ENCODE measurements at places on chromosomes 2 and 18.
A peak's percentile ranks its signal among the peaks of the same experiment; 100 is the strongest.

DNA sequence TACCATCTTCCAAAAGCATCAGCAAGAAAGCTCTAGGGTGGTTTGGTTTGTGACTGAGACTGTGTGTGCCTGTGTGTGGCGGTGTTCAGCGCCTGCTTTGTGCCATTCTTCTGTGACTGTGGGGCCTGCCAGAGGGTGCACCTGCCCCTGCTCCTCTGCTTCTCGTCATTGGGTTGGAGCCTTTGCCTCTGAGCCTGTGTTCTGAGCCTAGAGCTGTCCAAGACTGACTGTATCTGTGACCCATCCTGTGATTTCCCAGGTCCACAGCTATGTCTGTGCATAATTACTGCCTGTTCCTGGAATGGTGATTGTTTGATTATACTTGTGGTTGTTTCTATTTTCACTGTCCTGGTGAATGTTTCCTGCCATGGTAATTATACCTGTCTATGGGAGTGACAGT, 57.1 kb upstream of the KLHL29 start:
- no peak for DNase-seq

DNA sequence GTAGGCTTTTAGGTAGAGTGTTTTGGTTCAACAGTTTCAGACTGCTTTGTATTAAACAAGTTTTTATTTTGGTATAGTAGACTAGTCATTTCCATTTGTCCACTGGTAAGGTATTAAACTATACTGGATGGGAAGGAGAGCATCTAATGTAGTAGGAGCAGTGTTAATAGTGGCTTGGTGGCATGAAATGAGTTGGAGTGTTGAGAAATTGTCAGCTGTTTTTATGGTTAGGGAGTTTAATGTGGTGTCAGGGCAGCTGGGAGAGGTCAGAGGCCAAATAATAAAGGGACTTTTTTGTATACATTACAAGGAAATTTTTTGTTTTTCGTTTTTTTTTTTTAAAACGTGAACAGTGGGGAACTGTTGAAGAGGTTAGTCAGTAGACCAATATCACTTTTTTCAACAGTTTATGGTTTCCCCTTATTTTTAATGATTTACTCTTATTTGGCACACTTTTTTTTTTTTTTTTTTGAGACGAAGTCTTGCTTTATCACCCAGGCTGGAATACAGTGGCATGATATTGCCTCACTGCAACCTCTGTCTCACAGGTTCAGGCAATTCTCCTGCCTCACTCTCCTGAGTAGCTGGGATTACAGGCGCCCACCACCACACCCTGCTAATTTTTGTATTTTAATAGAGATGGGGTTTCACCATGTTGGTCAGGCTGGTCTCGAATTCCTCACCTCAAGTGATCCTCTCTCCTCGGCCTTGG, 21.2 kb downstream of the ACTR3 start:
- DNase-seq = no peak

- no peak for DNase-seq
Observed at GRCh38 chr2:171346723-171347557, 86.8 kb downstream of the METTL8 start.

GRCh38 chr2:108401800-108402199, 24.0 kb downstream of the SULT1C4 start:
- no peak for DNase-seq

- DNase-seq = no peak
Observed at GRCh38 chr2:133561045-133561852, 7.0 kb downstream of the NCKAP5 start.

- DNase-seq = no peak
Observed at GRCh38 chr18:28363124-28363523, 186.2 kb upstream of the CDH2 start.

GRCh38 chr18:33470216-33470615, 29.7 kb upstream of the CCDC178 start:
- DNase-seq = no peak

DNA sequence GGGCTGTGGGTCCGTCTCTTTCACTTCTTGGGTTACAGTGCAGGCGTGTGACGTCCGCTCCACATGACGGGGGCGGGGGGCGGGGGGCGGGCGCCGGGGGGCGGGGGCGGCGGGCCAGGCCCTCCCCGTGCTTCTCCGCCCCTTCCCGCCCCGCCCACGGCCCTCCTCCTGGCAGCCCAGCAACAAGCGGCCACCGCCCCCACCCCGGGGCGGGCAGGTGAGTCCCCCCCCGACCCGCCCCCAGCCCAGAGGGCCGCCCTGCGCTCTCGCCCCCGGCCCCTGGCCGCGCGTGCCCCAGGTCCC, 3.6 kb downstream of the ZNF516 start:
- peak; percentile 55 for DNase-seq

GRCh38 chr2:132542953-132543569, 126.5 kb downstream of the GPR39 start:
- no peak for DNase-seq

GRCh38 chr2:88626171-88627054, 851 bp downstream of the EIF2AK3 start:
- peak; percentile 75 for DNase-seq

GRCh38 chr2:178199334-178199733, 5.0 kb downstream of the OSBPL6 start:
- DNase-seq = no peak

GRCh38 chr2:241234962-241235740, 46.7 kb downstream of the ANO7 start:
- DNase-seq = no peak

DNA sequence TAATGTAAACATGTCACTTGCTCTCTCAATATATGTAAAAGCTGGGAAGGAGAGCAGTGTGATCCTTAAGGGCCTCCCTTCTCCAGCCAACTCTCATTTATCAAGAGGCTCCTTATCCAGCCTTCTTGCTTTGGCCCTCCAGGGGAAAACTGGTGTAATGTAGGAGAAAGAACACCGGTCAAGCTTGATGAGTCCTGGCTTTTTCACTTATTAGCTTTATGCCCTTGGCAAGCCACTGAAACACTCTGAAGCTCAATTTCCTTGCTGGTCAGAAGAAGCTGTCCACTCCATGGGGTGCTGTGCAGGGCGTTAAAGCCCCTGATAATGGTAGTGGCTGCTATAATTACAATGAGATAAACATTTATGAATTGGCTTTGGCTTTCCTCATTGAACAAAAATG, 251.2 kb upstream of the RBBP8 start:
- no peak for DNase-seq

GRCh38 chr18:3625742-3626091, 175.7 kb downstream of the TGIF1 start:
- no peak for DNase-seq

GRCh38 chr2:29987146-29987545, 65.8 kb upstream of the ALK start:
- no peak for DNase-seq

DNA sequence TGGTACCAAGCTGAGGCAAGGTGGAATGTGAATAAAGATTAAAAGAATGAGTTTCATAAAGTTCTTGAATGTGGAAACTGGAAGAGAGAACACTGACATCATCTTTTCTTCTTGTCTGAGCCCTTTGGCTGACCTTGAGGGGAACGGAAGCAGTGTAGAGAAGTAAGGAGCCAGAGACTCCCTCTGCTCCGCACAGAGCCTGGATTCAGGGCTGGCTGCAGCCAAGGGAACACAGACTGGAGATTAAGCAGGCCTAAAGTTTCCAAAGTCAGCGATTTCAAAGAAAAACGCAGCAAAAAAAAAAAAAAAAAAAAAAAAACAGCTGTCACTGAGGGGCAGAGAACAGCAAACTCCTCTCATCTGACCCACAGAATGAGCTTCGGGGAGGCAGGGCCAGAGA, 19.3 kb upstream of the ALK start:
- no peak for DNase-seq

DNA sequence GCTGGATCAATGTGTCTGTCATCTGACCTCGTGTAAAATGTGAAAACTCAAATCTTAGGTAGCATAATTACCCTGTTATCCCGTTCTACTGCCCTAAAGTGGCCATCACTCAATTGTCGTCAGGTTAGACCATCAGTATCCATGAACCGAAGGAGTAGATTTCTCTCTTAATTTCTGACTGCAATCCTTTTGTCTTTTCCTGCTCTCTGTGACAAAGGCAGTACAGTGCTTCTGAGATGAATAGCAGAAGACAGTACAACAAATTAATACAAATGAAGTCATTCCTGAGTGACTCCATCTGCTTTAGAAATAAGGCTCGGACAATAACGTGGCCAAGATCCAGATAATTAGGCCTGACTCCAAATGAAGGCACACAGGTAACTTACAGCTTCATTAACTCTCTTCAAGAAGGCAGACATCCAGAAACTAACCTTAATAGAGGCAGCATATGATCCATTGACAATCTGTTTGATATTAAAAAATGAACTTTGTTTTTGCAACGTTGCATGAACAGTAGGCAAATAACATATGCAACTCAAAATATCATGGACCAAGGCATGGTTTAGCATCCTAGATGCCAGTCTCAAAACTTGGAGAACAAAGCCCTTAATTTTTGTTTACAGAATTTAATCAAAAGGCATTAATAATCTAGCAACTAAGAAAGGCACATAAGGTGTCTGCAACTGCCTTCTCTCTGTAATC, 96.7 kb upstream of the CDH20 start:
- DNase-seq = no peak

Data from activated CD8-positive, alpha-beta memory T cell treated with anti-CD3 and anti-CD28 coated beads, Interleukin-2, amount 10 ng/mL, durations not matched to agents 7 days and 5 days (primary cell).